ENCODE measurements at places on chromosomes 1 and 21.

- DNase-seq: no peak
Observed at GRCh38 chr1:86419277-86419903, 4.6 kb upstream of the CLCA2 start.

GRCh38 chr1:155207806-155208540 lies at the start of gene THBS3:
TSS of gene THBS3 (minus strand) at chr1:155207897. CDS start at chr1:155207876, 21 bp downstream.
- DNase-seq: no peak

- DNase-seq: peak; percentile 44
Observed at GRCh38 chr1:160607011-160607671, 27.8 kb upstream of the CD84 start.

GRCh38 chr1:185350027-185350442 lies 33.0 kb upstream of the IVNS1ABP start:
- no peak for DNase-seq

DNA sequence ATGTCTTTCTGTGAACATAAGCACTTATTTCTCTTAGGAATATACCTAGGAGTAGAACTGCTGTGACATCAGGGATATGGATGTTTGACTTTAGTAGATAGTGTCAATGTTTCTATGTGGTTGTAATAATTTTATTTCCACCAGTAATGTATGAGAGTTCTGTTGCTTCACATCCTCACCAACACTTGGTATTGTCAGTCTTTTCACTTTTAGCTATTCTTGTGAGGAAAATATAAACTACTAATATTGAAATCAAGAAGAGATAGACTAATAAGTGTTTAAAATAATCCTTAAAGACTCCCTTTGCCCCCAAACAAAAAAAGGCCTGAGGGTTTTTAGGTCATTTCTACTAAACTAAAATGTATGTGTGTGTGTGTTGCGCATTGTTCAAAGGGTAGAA lies 2.7 kb upstream of the DMAP1 start:
- no peak for DNase-seq
